ENCODE measurements at places on chromosomes 5 and 9.

DNA sequence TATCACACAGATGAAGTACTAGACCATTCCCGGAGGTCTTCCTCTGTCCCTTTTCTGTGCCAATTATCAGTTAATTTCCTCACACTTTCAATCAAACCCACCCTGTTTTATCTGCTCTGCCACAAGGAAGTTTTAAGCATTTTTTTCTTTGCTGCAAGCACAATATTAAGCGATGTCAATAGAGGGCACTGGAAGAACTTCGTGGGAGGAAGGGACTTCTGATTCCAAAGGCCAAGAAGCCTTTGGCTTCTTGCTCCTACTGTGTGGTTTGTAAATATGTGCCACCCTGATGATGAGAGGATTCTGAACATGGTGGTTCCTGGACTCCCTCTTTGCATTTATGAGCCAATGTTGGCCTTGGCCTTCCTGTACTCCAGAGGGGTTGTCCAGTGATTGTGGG is 1712.5 kb upstream of the C9orf72 start:
- peak; percentile 2 for DNase-seq

DNA sequence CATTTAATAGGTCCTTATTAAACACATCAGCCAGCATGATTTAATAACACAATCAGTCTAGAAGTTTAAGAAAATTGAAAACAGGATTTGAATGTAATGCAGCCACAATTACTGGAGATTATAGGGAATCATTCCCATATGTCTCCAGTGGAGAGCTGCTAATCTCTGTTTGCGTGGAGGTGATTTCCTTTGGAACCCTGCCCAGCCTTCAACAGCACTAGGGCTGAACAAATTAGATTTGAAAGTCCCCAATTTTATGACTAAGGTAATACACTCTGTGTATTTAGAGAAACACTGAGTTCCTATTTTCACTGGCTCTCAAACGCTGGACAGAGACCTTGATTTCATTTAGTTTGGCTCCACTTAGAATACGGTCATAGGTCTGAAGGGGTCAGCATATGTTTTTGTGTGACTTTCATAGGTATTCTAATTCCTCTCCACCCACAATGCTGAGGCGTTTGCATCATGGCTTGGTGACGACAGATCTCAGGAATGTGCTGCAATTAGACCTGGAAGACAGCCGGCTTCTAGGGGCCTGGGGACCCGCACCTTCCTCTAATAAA is 508.3 kb downstream of the EBF1 start:
- peak; percentile 82 for DNase-seq

- DNase-seq, result no peak
These were observed 23.1 kb downstream of the RNF180 start for GRCh38 chr5:64188776-64189175.

DNA sequence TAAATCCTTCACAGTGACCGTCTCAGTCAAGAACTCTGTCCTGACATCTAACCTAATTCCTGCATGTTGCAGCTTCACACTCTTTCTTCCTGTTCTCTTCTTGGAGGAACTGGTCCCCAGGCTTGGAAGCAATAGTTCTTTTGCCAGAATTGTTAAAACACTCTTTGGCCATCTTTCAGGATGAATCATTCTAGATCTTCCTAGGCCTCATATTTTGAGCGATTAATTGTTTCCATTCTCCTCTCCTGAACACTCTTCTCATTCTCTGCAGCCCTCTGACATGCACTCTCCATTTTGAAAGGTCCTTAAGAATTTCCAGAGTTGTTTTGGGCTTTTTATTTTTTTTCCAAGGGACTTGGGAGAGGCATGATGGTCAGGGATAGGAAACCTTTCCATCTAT is 85.8 kb downstream of the FAM114A2 start:
- DNase-seq, result peak; percentile 64

DNA sequence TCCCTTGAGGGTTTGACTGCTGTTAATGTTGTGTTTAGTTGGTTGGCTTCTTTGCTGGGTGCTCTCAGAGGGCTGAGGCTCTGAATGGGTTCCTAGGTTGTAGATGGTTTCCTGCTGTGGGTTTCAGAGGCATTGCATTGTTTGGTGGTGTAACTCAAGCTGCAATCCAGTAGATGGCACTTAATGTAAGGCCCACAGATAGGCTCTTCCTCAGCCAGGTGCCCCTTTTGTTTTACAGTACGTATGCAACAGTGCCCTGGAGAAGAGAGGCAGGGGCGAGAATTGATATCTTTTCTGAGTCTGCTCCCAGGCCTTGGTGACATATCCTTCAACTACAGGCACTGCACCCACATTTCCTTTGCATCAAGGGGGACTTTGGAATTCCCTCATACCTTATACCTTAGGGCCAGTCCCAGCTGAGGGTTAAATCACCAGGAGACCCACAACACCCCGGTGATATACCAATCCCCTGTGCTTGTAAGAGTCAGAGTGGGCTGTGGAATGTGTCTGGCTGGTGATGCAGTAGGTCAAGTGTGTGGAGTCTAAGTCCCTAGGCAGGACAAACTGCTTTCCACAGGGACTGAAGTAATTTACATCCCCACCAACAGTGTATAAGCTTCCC is 7.0 kb upstream of the UGT3A2 start:
- no peak for DNase-seq

- DNase-seq, result peak; percentile 58
These were observed 3.5 kb upstream of the PHYHD1 start for GRCh38 chr9:128917151-128917849.

DNA sequence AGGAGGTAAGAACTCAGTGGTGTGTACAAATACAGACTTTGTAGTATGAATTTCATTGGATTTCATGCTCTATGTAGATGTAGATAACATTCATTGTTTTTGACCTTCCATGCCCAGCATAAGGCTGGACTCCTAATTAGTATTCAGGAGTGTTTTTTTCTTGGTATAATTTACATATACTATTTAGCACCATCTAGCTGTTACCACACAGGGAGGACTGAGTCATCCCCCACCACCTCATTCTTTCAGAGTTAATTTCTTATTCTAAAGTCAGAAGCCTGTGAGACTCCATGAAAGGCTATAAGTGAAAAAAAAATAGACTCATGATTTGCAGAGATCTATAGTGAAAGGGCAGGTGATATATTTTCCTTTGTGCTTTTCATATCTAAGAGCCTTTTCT is 555.0 kb downstream of the PRR16 start:
- no peak for DNase-seq

GRCh38 chr5:175321927-175322532 is 122.0 kb downstream of the DRD1 start:
- peak; percentile 20 for DNase-seq

GRCh38 chr9:113501129-113501686 is 37.7 kb downstream of the RGS3 start:
- no peak for DNase-seq

DNA sequence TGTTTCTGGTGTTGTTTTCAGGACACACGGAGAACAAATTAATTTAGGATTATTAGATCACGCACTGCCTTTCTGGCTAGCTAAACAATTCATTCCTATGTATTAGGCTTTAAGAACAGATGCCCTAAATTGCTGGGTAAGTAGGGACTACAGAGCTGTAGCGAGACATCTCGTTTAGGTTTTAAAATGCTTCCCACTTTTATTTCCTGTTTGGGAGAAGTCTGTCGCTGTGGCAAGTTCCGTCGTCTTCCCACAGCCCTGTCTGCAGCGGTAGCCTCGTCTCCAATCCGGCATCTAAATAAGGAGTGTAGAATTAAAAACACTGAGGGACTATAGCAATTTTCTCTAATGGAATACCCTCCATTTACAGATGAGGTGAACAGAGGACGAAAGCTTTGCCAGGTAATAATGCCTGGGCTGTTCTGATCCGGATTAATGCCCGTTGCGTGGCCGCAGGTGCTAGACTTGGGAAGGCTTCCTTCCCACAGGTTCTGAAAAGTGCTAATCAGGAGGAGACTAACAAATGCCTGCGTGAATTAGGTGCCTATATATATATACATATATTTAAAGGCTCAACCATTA is 1.3 kb upstream of the TRIM36 start:
- no peak for DNase-seq

Measured in fibroblast of skin of right quadriceps (primary cell).